ENCODE measurements at places on chromosomes 13 and 19. TPM values are rescaled to one million over a fixed set of nuclear protein-coding genes. Genes with fewer than 3 reads are reported as not detected.

MYPOP gene
- total RNA-seq, result 3.5 TPM

TEKTIP1 gene
- total RNA-seq, result not detected

LMTK3 gene
- total RNA-seq, result 0.33 TPM

OLFM4 gene
- 0.20 TPM for total RNA-seq

MUC16 gene
- total RNA-seq, result not detected

ADGRE3 gene
- total RNA-seq, result not detected

NCR1 gene
- total RNA-seq, result not detected

CNFN gene
- not detected for total RNA-seq

ZNF99 gene
- not detected for total RNA-seq

NALCN gene
- 16.3 TPM for total RNA-seq

ECSIT gene
- 26.6 TPM for total RNA-seq

ZNF223 gene
- total RNA-seq, result 5.1 TPM

METTL21C gene
- not detected for total RNA-seq

ZNF329 gene
- total RNA-seq, result 14.8 TPM

CCDC70 gene
- not detected for total RNA-seq

KLHL1 gene
- not detected for total RNA-seq

KIR2DL3 gene
- not detected for total RNA-seq

ATP4A gene
- total RNA-seq, result not detected

UBE2L5 gene
- not detected for total RNA-seq

PNMA8C gene
- total RNA-seq, result 0.39 TPM

DHDH gene
- total RNA-seq, result 0.17 TPM

PLIN5 gene
- not detected for total RNA-seq

CGB8 gene
- total RNA-seq, result not detected

TPTE2 gene
- total RNA-seq, result not detected

ZFP14 gene
- total RNA-seq, result 3.8 TPM

Measured in smooth muscle cell of the pulmonary artery (primary cell).